Osteoblast (primary cell): ENCODE measurements at places on chromosomes 6 and 20. TPM values are rescaled to one million over a fixed set of nuclear protein-coding genes. Genes with fewer than 3 reads are reported as not detected.

- H3K27ac ChIP-seq: no peak overlapping the region
- no peak overlapping the region for H3K4me3 ChIP-seq
- DNase-seq: no peak
- no peaks in the 10 kb centered on the region for H3K4me1 ChIP-seq
- H3K27me3 ChIP-seq: no peaks in the 10 kb centered on the region
These were observed 60.9 kb upstream of the SMIM8 start for GRCh38 chr6:87261534-87261933.

GRCh38 chr6:64713175-64713574 is 993.9 kb downstream of the EYS start:
- H3K4me3 ChIP-seq: no peak overlapping the region
- H3K4me1 ChIP-seq: no peaks in the 10 kb centered on the region
- DNase-seq: no peak
- no peaks in the 10 kb centered on the region for H3K27me3 ChIP-seq
- H3K36me3 ChIP-seq: no peaks in the 10 kb centered on the region

- H3K27ac ChIP-seq: peak overlapping the region; percentile 92
- H3K4me3 ChIP-seq: peak overlapping the region; percentile 87
- H3K36me3 ChIP-seq: no peaks in the 10 kb centered on the region
- H3K27me3 ChIP-seq: no peaks in the 10 kb centered on the region
- peaks cover 21% of the 10 kb centered on the region for H3K4me1 ChIP-seq
These were observed 1.4 kb downstream of the NFYA start for GRCh38 chr6:41073968-41074691.

- H3K27ac ChIP-seq: peak overlapping the region; percentile 87
- H3K4me3 ChIP-seq: peak overlapping the region; percentile 46
- peaks cover 56% of the 10 kb centered on the region for H3K4me1 ChIP-seq
- no peaks in the 10 kb centered on the region for H3K27me3 ChIP-seq
These were observed 148.1 kb downstream of the CEBPB start for GRCh38 chr20:50338479-50339391.

- H3K4me3 ChIP-seq: no peak overlapping the region
- DNase-seq: peak; percentile 61
- H3K4me1 ChIP-seq: no peaks in the 10 kb centered on the region
- no peaks in the 10 kb centered on the region for H3K27me3 ChIP-seq
- no peak overlapping the region for H3K27ac ChIP-seq
These were observed 217.3 kb downstream of the ERMARD start for GRCh38 chr6:169968541-169969270.

GRCh38 chr6:91654357-91654756 is 1067.5 kb upstream of the MAP3K7 start:
- no peaks in the 10 kb centered on the region for H3K4me1 ChIP-seq
- no peaks in the 10 kb centered on the region for H3K36me3 ChIP-seq
- no peak for DNase-seq

DNA sequence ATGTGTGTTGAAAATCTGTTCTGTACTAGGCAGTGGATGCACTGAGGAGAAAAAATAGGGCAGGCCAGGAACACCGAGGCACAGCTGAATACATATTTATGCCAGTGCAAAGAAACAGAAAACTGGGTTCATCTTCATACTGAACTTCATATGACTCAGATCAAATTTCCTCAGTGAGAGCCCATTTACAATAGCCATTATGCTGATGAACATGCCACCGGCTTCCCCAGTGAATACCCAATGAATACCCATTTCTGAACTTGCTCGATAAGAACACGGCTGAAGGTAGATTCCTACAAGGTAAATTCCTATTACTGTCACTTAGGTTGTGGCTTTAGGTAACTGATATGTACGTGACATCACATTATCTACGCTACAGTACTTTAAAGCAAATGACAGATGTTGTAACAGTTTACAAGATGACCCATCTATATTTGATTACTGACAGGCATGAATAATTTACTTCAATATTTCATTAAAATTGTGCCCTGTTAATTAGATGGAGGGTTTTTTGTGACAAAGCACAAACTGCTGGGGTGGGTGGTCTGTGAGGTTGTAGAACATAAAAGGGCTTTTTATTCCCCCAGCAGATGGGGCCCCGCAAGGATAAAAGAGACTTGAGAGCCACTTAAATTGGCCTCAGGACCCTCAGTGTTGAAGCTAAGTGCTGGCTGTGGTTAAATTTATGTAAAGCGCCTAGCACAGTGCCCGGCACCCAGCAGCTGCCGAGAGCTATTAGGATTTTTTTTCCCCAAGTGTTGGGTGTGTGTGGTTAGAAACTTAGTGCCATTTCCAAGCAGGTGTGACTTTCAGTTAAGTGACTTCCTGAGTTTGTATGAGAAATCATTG is 264.5 kb downstream of the CD83 start:
- H3K27me3 ChIP-seq: peaks cover 6% of the 10 kb centered on the region
- no peak overlapping the region for H3K4me3 ChIP-seq
- no peaks in the 10 kb centered on the region for H3K36me3 ChIP-seq
- no peak overlapping the region for H3K27ac ChIP-seq
- H3K4me1 ChIP-seq: no peaks in the 10 kb centered on the region
- DNase-seq: no peak

GRCh38 chr20:35490736-35491181 is 35.4 kb downstream of the CEP250 start:
- no peak for DNase-seq
- H3K36me3 ChIP-seq: peaks cover 63% of the 10 kb centered on the region
- H3K4me3 ChIP-seq: no peak overlapping the region
- H3K27ac ChIP-seq: no peak overlapping the region

GRCh38 chr20:63915471-63915870 is 20.5 kb downstream of the DNAJC5 start:
- H3K27ac ChIP-seq: no peak overlapping the region
- H3K27me3 ChIP-seq: no peaks in the 10 kb centered on the region
- peaks cover 2% of the 10 kb centered on the region for H3K36me3 ChIP-seq
- H3K4me1 ChIP-seq: peaks cover 7% of the 10 kb centered on the region

DNA sequence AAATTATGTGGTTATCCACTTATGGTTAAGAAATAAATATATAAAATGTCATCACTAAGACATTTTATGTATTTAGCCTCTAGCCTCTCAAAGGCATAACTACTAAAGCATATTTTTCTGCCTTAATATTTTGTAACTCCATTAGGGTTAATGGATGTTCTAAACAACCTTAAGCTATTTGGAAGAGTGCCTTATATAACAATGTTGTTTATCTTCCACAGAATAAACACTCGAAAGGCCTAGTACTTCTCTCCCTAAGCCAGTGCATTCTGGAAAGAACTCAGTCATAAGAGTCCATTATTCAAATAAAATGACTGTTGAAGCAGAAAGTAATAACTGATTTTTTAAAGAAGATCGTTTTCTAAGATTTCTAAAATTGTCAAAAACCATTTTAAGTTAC is 15.0 kb upstream of the PRIM2 start:
- H3K4me3 ChIP-seq: no peak overlapping the region
- no peak for DNase-seq
- no peaks in the 10 kb centered on the region for H3K27me3 ChIP-seq
- no peak overlapping the region for H3K27ac ChIP-seq
- H3K4me1 ChIP-seq: peaks cover 30% of the 10 kb centered on the region

GRCh38 chr6:127972815-127973214 is 72.0 kb upstream of the THEMIS start:
- peaks cover 16% of the 10 kb centered on the region for H3K4me1 ChIP-seq
- no peak overlapping the region for H3K4me3 ChIP-seq
- H3K27me3 ChIP-seq: no peaks in the 10 kb centered on the region
- H3K27ac ChIP-seq: peak overlapping the region; percentile 67
- H3K36me3 ChIP-seq: peaks cover 20% of the 10 kb centered on the region
- DNase-seq: no peak

DNA sequence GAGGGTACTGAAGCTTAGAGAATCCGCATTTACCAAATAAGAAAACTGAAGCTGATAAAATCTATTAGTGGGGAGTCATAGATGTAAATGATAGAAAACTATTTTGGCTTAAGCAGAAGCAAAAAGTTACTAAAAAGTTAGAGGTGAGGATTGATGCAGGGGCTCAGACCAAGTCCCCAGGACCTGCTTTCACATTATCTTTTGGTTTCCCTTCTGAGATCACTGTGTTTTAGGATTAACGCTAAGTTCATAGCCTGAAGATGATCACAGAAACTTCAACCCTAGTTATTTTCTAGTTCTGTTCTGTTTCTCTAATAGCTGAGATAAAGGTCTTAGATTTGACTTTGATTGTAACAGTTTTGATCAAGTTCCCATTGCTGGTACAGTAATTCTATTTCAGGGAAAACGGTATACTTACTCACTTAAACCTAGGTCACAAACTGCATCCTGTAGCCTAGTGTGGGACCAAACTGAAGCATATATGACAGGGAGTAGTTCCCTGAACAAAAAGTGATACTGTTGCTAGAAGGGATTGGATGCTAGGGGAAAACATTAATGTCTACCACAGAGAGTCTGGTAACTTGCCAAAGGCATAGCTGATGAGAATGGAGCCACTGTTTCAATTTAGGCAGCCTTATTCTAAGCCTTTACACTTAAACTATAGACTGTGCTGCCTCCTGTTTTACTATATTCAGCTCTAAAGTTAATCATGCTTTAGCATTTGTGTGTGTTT is 13.1 kb downstream of the CYB5R4 start:
- H3K27me3 ChIP-seq: no peaks in the 10 kb centered on the region
- peaks cover 19% of the 10 kb centered on the region for H3K4me1 ChIP-seq

DNA sequence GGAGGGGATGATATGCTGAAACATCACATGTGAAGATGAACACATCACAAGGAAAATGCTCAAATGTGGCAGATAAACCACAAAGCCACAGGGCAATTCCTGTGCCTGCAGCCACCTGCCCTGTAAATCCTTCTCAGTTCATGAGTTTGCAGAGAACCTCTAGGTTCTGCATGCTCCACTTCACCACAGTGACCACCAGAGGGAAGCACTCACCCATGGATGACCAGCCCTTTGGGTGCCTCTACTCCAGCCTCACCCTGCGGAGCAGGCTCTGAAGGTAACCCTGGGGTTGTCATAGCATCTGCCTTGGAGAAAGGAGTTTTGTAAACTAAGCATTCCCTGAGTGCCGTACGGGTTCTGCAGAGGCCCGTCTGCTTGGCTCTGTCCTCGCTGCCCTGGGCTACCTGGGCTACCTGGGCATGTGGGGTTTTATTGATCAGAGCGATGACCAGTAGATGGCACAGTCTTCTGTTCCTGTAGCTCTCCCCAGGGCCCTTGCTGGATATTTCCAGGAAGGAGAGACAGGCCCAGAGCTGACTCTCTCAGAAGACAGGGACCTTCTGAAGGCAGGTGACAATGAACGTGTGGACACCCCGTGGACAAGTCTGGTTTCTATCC is 31.7 kb upstream of the CST1 start:
- peaks cover 8% of the 10 kb centered on the region for H3K4me1 ChIP-seq
- H3K27ac ChIP-seq: no peak overlapping the region
- peaks cover 6% of the 10 kb centered on the region for H3K27me3 ChIP-seq

GRCh38 chr20:54981175-54981574 is 505.8 kb downstream of the DOK5 start:
- no peaks in the 10 kb centered on the region for H3K27me3 ChIP-seq
- no peak overlapping the region for H3K27ac ChIP-seq
- DNase-seq: no peak
- H3K36me3 ChIP-seq: no peaks in the 10 kb centered on the region
- H3K4me1 ChIP-seq: no peaks in the 10 kb centered on the region

DNA sequence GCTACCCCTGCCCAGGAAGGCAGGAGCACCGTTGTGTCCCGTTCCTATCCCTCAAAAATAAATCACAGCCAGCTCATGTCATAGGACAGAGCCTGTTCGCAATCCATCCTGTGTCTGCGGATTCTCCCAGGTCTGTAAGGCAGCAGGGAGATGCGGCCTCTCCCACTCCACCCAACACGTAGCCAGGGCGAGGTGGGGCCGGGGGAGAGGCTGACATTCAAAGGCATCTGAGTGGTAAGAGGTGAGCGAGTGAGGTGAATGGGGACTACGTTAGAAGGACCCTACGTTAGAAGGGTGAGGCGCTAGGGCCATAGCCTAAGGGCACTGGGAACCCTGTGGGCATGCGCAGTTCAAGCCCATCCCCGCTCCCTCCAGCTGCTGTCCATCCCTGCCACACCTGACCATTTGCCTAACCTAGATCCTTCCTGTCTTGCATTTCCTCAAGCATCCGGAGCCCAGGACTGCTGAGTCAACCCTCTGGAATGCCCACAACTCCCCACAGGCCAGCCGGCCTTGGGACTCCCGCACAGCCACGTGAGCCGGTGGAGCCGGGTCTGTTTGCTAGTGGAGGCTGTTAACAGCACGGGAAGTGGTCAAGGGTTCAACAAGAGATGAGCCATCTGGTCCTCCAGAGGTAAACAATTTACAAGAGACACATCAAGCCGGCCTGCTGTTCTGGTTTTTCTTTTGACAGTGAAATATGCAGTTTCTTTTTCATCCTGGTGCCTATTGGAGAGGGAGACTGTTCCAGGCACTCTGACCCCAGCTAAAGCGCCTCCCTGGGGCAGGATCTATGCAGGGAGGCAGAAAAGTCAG is 45.9 kb downstream of the RIPOR3 start:
- peak; percentile 96 for DNase-seq
- H3K36me3 ChIP-seq: no peaks in the 10 kb centered on the region
- H3K27me3 ChIP-seq: no peaks in the 10 kb centered on the region

- no peaks in the 10 kb centered on the region for H3K27me3 ChIP-seq
- no peak overlapping the region for H3K4me3 ChIP-seq
- DNase-seq: no peak
- H3K27ac ChIP-seq: no peak overlapping the region
- H3K36me3 ChIP-seq: no peaks in the 10 kb centered on the region
These were observed 193.4 kb upstream of the PRDM1 start for GRCh38 chr6:105892577-105893262.

GRCh38 chr6:34414999-34415858 is 10.6 kb downstream of the RPS10 start:
- H3K4me3 ChIP-seq: no peak overlapping the region
- peaks cover 44% of the 10 kb centered on the region for H3K36me3 ChIP-seq
- DNase-seq: peak; percentile 85
- peaks cover 4% of the 10 kb centered on the region for H3K4me1 ChIP-seq

Gene FOXA2
- total RNA-seq: not detected in 2 replicates

Gene BMP5
- total RNA-seq: 0.36 and 0.59 TPM in 2 replicates

Gene SNRPB
- total RNA-seq: 99.3 and 109 TPM in 2 replicates

Gene C20orf141
- total RNA-seq: 0.29 and 0.36 TPM in 2 replicates

Gene COL9A3
- not detected in 2 replicates for total RNA-seq

Gene OTOR
- not detected in 2 replicates for total RNA-seq

Gene PRICKLE4
- total RNA-seq: 0.59 TPM in 1 of 2 replicates, not detected in the other
